ENCODE measurements at places on chromosomes 2 and 18.

GRCh38 chr2:202378662-202379358, 2.7 kb downstream of the BMPR2 start:
- H3K27ac ChIP-seq, result no peak overlapping the region
- H3K27me3 ChIP-seq, result no peaks in the 10 kb centered on the region

GRCh38 chr2:66869076-66869475, 434.2 kb downstream of the MEIS1 start:
- no peak overlapping the region for H3K4me3 ChIP-seq
- peak overlapping the region; percentile 73 for H3K27ac ChIP-seq
- H3K27me3 ChIP-seq, result no peaks in the 10 kb centered on the region
- H3K36me3 ChIP-seq, result no peaks in the 10 kb centered on the region
- H3K4me1 ChIP-seq, result peaks cover 48% of the 10 kb centered on the region
- peak; percentile 89 for DNase-seq

GRCh38 chr18:29449424-29449823, 1272.5 kb upstream of the CDH2 start:
- no peaks in the 10 kb centered on the region for H3K36me3 ChIP-seq
- H3K27ac ChIP-seq, result no peak overlapping the region
- no peaks in the 10 kb centered on the region for H3K4me1 ChIP-seq
- no peak overlapping the region for H3K4me3 ChIP-seq

DNA sequence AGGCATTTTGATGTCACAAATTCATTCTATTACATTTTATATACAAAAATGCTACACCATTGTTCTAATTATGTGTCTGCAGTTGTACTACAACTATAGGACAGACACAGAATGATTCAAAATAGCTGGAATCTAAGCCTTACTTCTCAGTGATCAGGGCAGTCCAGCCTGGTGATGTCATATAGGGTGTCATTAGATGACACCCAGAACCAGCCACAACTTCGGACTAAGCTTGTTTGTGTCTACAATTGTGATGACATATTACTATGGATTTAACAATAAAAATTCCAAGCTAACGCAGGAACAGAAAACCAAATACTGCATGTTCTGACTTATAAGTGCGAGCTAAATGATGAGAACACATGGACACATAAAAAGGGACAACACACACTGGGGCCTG, 31.0 kb downstream of the M1AP start:
- H3K27me3 ChIP-seq, result peaks cover 56% of the 10 kb centered on the region
- DNase-seq, result no peak
- no peaks in the 10 kb centered on the region for H3K4me1 ChIP-seq
- no peak overlapping the region for H3K27ac ChIP-seq

GRCh38 chr18:6728809-6729246, 688 bp upstream of the ARHGAP28 start:
- peak overlapping the region; percentile 73 for H3K4me3 ChIP-seq
- peak overlapping the region; percentile 68 for H3K27ac ChIP-seq
- H3K36me3 ChIP-seq, result no peaks in the 10 kb centered on the region
- no peaks in the 10 kb centered on the region for H3K27me3 ChIP-seq

- no peaks in the 10 kb centered on the region for H3K36me3 ChIP-seq
- no peak overlapping the region for H3K4me3 ChIP-seq
- no peaks in the 10 kb centered on the region for H3K27me3 ChIP-seq
- peak; percentile 6 for DNase-seq
- H3K4me1 ChIP-seq, result no peaks in the 10 kb centered on the region
- H3K27ac ChIP-seq, result no peak overlapping the region
Observed at GRCh38 chr2:193695367-193695766, 1500.6 kb upstream of the TMEFF2 start.
